ENCODE measurements at places on chromosomes 13 and 19.

- DNase-seq, result no peak
Observed at GRCh38 chr13:92721620-92722019, 505.0 kb upstream of the GPC6 start.

DNA sequence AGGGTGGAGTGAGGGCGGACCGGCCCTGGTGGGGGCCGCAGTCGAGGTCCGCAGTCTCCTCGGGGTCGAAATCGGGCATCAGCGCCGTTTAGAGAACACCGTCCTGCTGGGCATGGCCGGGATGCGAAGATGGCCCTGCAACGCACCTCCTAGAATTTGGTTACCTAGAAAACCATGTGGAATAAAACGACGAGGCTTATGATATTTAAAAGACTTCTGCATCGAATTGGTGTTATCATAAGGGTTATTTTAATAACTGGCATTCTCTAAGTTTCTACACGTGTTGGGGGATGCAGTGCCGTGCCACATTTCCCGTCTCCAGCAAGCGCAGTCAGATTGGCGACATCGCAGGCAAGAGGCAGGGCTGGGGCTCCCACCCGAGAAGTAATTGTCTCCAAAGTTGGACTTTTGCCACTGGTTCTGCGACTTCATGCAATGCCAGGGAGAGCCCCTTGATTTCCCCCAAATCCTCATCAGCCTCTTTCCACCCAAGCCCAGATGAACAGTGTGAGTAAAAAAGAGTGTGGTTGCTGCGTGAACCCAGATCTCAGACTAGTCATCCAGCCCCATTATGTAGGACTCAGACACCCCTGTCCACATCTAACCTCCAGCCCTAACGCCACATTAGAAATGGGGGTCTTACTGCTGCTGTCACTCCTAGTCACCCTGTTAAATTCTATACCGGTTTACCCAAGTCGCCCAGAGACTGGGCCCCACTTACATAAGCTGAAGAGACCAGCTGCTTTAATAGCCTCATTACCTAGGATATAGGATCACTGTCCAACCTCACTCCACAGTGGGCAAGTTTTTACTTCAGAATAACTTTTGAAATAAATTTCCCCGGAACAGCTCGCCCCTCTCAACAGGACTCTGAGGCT is 571 bp upstream of the DHRS12 start:
- no peak for DNase-seq

DNA sequence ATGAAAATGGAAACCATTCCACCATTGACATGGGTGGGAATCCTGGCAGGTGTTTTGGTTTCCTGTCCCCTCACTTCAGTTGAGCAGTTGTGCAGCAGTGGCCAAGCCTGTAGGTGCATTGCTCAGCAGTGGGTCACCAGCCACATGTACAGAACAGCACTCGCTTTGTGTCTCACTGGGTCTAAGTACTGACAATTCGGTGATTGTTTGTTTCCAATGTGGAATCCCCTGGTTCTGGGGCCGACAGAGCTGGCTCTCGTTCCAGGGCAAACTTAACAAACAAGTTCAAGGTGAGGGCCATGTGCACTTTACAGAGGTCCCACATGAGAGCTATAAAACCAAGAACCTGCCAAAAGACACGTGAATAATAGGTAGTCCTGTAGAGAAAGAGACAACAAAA is 54.1 kb upstream of the SPATA13 start:
- no peak for DNase-seq

- peak; percentile 95 for DNase-seq
Observed at GRCh38 chr13:31045286-31046081, 113.0 kb downstream of the TEX26 start.

GRCh38 chr19:34254698-34255432 is 511 bp downstream of the GARRE1 start:
- DNase-seq, result peak; percentile 41

Measured in M059J (cell line).